ENCODE measurements at places on chromosomes 5 and 9.

- DNase-seq = no peak
These were observed 34.2 kb downstream of the CDC14B start for GRCh38 chr9:96585426-96585825.

DNA sequence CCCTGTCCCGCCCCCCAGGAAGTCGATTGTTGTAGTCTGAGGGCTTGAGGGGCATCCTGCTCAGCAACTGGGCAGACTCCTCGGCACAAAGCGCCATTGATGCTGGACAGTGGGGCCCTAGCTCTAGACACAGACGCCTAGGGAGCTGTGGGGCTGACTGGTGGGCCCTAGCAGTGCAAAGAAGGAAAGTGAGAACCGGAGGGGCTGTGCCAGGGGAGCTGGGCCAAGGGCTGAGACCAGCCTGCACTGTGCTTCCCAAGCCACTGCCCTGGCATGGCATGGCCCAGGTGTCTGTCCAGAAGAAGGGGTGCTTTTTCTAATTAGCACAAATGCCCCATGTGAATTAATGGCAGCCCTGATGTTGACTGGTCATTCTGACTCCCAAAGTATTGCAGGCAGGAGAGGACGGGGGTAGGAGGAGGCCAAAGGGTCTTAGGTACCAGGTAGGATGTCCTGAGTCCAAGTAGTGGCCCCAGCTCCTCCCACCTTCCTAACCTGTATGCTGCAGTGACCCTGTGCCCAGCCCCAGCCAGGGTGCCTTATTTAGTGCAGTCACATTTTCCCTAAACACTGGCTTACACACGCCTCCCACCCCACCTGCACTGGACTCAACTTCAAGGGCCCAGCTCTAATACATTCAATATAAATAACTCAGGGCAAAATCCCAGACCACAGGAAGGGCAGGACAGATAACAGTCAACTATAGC lies 15.9 kb downstream of the TCF7 start:
- DNase-seq = no peak

DNA sequence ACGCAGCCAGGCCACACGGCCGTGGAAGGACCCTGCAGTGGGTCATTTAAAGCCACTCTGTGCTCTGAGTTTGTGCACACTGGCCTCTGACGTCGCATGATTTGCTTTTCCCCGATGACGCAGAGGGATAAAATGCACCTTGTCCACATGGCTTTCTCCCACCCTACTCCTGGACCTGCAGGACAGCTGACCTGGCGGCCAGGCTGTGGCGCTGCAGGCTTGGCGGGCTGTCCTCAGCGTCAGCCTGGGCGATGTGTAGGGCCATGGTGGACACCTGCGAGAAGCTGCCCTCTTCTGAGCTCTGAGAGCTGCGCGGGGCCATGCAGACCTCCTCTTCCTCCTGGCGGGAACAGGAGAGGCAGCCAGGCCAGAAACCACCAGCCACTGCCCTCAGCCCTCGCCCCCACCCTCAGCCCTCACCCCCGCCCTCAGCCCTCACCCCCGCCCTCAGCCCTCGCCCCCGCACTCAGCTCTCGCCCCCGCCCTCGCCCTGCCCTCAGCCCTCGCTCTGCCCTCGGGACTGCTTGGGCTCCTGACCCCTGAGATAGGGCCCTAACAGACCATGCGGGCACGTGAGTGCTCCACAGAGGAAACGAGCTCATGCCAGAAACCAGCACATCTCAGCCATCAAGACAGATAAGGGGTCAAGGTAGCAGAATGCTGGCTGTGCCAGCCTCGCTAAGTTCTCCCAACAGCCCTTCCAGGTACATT lies 20.0 kb upstream of the SCGB3A1 start:
- no peak for DNase-seq

DNA sequence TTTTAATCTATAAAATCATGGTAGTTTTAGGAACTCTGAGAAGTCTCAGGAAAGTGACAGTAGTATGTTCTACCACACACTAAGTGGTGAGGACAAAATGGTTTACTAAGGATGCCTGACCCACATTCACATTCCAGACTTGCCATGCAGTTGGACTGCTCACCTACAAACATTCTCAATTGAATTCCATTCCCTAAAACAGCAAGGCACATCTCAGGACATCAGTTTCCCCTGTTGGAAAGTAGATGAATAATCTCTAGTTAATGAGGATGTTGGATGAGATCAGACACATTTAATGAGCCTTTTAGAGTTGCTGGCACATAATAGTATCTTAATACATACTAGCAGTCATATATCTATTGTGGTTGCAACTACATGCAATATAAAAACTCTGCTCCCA lies 76.6 kb downstream of the ZNF618 start:
- DNase-seq = no peak

DNA sequence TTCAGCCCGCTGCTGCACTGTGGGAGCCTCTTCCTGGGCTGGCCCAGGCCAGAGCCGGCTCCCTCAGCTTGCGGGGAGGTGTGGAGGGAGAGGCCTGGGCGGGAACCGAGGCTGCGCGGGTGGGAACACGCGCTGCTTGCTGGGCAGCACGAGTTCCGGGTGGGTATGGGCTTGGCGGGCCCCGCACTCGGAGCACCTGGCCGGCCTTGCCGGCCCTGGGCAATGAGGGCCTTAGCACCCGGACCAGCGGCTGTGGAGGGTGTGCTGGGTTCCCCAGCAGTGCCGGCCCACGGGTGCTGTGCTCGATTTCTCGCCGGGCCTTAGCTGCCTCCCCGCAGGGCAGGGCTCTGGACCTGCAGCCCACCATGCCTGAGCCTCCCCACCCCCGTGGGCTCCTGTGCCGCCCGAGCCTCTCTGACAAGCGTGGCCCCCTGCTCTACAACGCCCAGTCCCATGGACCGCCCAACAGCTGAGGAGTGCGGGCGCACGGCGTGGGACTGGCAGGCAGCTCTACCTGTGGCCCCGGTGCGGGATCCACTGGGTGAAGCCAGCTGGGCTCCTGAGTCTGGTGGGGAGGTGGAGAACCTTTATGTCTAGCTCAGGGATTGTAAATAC lies 1366.4 kb upstream of the NUDT12 start:
- DNase-seq = no peak

All from non-pigmented ciliary epithelial cell (primary cell).